Astrocyte (in vitro differentiated cells and primary cell): ENCODE measurements at places on chromosomes 6 and 20. TPM values are rescaled to one million over a fixed set of nuclear protein-coding genes. Genes with fewer than 3 reads are reported as not detected.

Gene TRIM40
- not detected in 2 replicates for total RNA-seq

Gene RFX6
- total RNA-seq, result not detected in 2 replicates

Gene LGSN
- 0.25 and 0.36 TPM in 2 replicates for total RNA-seq

DNA sequence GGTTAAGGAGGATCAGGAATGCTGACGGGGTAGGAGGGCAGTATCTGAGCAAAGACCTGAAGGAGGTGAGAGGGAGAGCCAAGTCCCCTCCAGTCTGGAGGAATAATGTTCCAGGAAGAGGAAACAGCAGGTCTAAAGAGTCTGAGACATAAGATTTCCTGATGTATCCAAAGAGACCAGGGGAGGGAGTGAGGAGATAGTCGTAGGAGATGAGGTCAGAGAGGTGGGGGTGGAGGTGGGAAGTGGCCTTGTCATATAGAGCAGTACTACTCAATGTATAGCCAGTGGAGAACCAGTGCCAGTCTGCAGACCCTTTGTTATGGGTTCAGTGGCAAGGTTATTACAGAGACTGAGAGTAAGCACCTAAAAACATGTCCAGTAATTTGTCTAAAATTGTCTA, 130.6 kb downstream of the COL9A1 start:
- no peak overlapping the region for H3K4me3 ChIP-seq
- no peaks in the 10 kb centered on the region for H3K4me1 ChIP-seq
- H3K27me3 ChIP-seq, result peaks cover 2% of the 10 kb centered on the region
- no peaks in the 10 kb centered on the region for H3K36me3 ChIP-seq

DNA sequence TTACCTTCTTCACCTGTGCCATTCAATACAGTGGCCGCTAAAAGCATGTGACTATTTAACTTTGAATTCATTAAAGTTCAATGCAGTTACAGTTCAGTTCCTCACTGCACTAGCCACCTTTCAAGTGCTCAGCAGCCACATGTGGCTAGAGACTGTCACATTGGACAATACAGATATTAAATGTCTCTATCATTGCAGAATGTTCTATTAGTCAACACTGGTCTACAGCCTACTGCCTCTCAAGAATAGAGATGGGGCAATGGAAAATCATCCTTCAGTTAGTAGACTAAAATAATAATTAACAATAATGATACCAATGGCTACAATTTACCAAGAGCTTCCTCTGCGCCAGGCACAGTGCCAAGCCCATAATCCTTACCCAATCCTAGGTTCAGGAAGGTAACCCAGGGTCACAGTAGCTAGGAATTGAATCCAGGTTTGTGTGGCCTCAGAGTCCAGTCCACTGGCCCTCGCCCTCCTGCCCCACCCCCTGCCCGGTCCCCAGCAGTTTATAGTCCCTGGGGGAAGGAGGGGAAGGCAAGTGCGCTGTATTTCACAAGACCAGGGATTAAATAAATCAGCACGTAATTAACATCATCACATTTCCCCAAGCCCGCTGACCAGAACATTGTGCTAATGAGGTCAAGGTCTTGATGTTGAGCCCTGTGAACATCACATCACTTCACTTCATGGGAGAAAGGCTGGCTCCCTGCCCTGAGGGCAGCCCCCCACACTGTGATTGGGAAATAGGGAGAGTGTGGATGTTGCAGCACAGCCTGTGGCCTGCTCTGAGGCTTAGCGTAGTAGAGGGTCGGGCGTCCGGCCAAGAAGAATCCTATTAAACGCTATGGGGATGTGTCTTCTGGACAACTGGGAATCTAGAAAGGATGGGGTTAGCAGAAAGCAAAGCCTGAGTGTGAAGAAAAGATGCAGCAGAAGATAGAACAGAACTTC, 147.2 kb downstream of the VEGFA start:
- peaks cover 12% of the 10 kb centered on the region for H3K4me1 ChIP-seq
- no peak for DNase-seq
- no peaks in the 10 kb centered on the region for H3K36me3 ChIP-seq
- no peak overlapping the region for H3K27ac ChIP-seq
- H3K27me3 ChIP-seq, result no peaks in the 10 kb centered on the region
